ENCODE measurements at places on chromosomes 11 and 22. TPM values are rescaled to one million over a fixed set of nuclear protein-coding genes. Genes with fewer than 3 reads are reported as not detected.
A peak's percentile ranks its signal among the peaks of the same experiment; 100 is the strongest.

Gene OR5B21
- polyA plus RNA-seq = not detected

Gene CDC45
- polyA plus RNA-seq = not detected

Gene CRYBB1
- polyA plus RNA-seq = 2.2 TPM

Gene APOL1
- polyA plus RNA-seq = 5.0 TPM

Gene GRIA4
- 15.3 TPM for polyA plus RNA-seq

Gene C1QTNF5
- 23.4 TPM for polyA plus RNA-seq

Gene TMEM132A
- 25.4 TPM for polyA plus RNA-seq

Gene SCUBE2
- 35.7 TPM for polyA plus RNA-seq

Gene POLR2F
- polyA plus RNA-seq = 43.1 TPM

Gene DEFB131B
- not detected for polyA plus RNA-seq

Gene CSKMT
- 2.8 TPM for polyA plus RNA-seq

Gene RIC3
- 0.26 TPM for polyA plus RNA-seq

Gene C11orf42
- polyA plus RNA-seq = 0.21 TPM

Gene CNGA4
- not detected for polyA plus RNA-seq

- DNase-seq = no peak
These were observed 610 bp upstream of the TEX12 start for GRCh38 chr11:112166562-112166961.

GRCh38 chr22:46068593-46069491 is 81.5 kb upstream of the PPARA start:
- DNase-seq = no peak

- peak; percentile 41 for DNase-seq
These were observed at the start of gene MPPED2 for GRCh38 chr11:30586251-30587144. TSS of gene MPPED2 (minus strand) at chr11:30586353. CDS start at chr11:30580373, 5,980 bp downstream.

- no peak for DNase-seq
These were observed 38.3 kb downstream of the TSPAN18 start for GRCh38 chr11:44765026-44765595.

GRCh38 chr11:111185266-111185665 is 60.3 kb upstream of the POU2AF2 start:
- peak; percentile 21 for DNase-seq

DNA sequence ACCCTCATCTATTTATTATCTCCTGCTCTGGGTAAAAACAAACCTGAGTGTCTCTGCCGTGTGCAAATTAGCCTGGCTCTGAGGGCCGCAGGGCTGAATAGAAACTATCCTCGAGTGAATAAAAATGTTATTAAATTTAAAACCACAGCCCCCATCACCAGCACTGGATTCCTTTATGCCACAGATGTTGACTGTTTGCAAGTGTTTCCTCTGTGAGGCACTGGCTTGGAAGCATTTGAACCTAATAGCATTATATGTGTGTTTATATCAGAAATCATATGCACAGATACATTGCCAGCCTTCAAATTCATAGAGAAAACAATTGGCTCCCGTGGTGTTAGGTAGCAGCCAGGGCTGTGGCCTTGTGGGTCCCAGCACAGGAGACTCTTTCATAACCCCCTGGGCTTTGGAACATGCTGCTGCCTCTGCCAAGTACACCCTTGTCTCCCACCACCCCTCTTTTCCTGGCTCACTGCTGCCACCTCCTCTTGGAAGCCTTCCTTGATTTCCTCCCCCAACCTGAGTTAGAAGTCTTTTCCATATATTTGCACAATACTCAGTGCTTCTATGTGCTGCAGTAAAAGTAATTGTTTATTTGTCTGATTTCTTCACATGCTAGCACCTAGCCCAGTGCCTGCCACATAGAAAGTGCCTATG is 294.4 kb downstream of the DDX10 start:
- DNase-seq = no peak

- no peak for DNase-seq
These were observed 518.0 kb downstream of the DLG2 start for GRCh38 chr11:85109141-85109540.

- no peak for DNase-seq
These were observed 3.4 kb upstream of the CAPN5 start for GRCh38 chr11:77063407-77063806.

- DNase-seq = no peak
These were observed 192.6 kb upstream of the CARD18 start for GRCh38 chr11:105332171-105332570.

GRCh38 chr11:67400942-67401494 is 640 bp downstream of the PPP1CA start:
- no peak for DNase-seq

GRCh38 chr11:44507896-44508445 is 57.5 kb upstream of the CD82 start:
- no peak for DNase-seq

GRCh38 chr11:123457187-123457770 is 27.2 kb downstream of the GRAMD1B start:
- DNase-seq = no peak

- DNase-seq = no peak
These were observed 29.4 kb upstream of the XKR3 start for GRCh38 chr22:16854631-16855030.

- no peak for DNase-seq
These were observed 93.5 kb downstream of the CELSR1 start for GRCh38 chr22:46443850-46444389.

DNA sequence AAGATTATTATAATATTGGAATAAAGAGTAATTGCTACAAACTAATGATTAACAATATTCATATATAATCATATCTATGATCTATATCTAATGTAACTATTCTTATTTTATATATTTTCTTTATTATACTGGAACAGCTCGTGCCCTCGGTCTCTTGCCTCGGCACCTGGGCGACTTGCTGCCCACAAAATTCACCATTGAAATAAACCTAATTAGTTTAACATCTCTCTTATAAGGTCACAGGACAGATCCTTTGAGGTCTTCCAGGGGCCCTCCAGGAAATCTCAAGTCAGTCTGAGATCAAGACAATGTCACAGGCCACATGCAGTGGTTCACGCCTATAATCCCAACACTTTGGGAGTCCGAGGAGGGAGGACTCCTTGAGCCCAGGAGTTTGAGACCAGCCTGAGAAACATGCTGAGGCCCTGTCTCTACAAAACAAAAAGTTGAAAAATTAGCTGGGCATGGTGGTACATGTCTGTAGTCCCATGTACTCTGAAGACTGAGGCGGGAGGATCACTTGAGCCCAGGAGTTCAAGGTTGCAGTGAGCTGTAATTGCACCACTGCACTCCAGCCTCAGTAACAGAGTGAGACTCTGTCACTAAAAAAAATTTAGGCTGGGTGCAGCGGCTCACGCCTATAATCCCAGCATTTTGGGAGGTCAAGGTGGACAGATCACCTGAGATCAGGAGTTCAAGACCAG is 6.6 kb upstream of the TXNRD2 start:
- DNase-seq = no peak
